ENCODE measurements at places on chromosomes 7 and 10.

DNA sequence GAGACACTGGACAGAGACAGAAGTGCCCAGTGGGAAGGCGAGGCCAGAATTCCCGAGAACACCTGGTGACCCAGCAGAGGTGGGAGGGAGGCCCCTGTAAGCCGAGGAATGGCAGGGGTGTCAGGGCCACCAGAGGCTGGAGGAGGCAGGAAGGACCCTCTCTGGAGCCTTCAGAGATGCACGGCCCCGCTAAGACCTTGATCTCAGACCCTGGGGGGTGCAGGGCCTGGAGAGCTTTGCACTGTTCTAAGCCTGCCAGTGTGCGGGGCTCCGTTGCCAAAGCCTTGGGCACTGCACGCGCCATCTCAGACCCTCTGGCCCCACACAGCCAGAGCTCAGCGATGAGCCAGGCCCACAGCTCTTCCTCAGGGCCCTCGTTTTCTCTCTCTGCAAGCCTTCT is 557.1 kb downstream of the PTPRN2 start:
- no peak for DNase-seq

- DNase-seq, result peak; percentile 49
Measured at GRCh38 chr10:95388539-95388938, 97.7 kb upstream of the PDLIM1 start.

- DNase-seq, result no peak
Measured at GRCh38 chr10:5355594-5356301, 9.0 kb upstream of the UCN3 start.

DNA sequence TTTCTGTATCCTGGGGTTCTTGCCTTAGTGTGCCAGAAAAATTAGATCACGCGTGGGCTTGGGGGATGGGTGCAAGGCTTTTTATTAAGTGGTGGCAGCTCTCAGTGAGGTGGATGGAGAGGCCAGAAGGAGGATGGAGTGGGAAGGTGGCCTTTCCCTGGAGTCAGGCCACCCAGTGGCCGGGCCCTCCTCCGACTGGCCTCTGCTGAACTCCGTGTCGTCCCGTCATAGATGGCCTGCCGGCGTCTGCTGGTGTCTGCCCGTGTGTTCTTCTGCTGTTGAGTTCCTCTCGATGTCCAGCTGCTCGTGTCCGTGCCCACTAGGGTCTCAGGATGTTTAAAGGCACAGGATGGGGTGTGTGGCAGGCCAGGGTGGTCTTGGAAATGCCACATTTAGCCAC is 4.0 kb upstream of the ZNF746 start:
- no peak for DNase-seq

- DNase-seq, result no peak
Measured at GRCh38 chr7:38294926-38295325, 21.5 kb upstream of the TARP start.

DNA sequence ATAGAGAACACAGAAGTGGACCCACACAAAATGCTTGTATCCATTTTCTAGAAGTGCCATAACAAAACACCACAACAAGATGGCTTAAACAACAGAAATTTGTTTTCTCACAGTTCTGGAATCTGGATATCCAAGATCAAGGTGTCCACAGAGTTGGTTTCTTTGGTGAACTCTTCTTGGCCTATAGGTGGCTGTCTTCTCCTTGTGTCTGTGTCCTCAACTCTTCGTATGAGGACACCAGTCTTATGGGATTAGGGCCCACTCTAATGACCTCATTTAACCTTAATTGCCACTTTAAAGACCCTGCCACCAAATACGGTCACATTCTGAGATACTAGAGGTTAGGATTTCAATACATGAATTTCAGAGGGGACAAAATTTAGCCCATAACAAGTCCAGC is 30.8 kb upstream of the C10orf71 start:
- DNase-seq, result no peak

DNA sequence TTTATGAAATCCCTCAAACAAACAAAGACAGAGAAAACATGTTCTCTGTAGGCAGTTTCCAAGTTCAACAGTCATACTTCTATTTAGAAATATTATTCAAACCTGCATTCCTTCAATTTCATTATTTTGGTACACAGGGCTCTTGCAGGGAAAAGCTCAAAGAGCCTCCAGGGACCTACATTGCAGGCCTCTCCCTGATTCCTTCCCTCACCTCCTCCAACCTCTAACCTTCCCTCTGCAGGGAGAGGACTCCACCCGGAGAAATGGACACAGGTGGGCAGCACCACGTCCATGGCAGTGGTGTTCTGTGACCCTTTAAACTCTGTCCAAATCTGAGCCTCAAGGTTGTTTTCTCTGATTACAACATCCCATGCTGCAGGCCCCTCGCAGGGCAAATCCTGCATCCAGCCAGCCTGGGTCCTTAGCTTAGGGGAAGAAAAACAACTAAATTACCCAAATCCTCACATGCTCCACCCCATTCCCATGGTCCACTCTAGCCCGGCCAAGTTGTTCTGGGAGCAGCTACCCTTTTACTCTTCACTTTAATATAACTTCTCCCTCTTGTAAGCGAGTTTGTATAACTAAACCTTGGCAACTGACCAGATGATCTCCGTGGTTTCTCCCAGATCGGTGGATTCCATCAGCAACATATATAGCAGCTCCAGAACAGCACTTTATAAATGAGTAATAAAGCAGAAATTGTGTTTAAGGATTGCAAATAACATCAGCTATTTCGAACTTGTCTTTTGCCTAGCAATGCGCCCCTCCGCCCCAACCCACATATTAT is 129.8 kb downstream of the CUBN start:
- no peak for DNase-seq

- DNase-seq, result no peak
Measured at GRCh38 chr7:22586786-22587140, 86.8 kb upstream of the STEAP1B start.

GRCh38 chr7:55149001-55149400 is 130.2 kb downstream of the EGFR start:
- DNase-seq, result no peak

- DNase-seq, result peak; percentile 17
Measured at GRCh38 chr7:99267841-99268576, 4.6 kb upstream of the MYH16 start.

DNA sequence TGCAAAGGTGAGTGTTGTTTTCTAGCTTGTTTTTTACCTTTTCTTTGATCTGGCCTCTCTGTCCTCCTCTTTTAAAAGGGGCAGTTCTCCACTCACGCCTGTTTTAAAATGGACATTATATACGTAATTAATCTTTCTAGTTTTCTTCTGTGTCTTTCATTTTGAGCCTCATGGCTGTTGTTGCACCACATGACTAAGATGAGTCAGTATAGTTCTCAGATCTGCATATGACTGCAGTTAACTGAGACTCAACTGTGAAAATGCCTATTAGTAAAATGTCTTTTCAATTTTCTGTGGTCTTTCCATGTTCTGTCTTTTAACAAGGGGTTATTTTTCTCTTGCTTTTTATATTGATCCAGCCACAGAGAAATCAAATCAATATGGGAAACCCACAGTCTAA is 296.1 kb downstream of the CDK14 start:
- DNase-seq, result no peak

DNA sequence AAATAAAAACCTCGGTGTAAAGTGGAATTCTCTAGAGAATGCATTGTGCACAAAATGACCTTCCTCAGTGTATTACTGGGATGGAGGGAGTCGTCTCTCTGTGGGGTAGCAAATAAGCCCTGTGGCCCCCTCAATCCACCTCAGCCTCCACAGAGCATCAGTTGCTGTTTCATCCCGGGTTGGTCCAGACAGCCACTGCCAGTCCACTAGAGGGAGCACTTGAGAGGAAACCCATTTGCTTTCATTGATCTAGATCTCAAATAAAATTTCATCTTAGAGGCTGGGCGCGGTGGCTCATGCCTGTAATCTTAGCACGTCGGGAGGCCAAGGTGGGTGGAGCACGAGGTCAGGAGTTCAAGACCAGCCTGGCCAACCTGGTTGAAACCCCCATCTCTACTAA is 1128.7 kb downstream of the CNTNAP2 start:
- DNase-seq, result no peak

DNA sequence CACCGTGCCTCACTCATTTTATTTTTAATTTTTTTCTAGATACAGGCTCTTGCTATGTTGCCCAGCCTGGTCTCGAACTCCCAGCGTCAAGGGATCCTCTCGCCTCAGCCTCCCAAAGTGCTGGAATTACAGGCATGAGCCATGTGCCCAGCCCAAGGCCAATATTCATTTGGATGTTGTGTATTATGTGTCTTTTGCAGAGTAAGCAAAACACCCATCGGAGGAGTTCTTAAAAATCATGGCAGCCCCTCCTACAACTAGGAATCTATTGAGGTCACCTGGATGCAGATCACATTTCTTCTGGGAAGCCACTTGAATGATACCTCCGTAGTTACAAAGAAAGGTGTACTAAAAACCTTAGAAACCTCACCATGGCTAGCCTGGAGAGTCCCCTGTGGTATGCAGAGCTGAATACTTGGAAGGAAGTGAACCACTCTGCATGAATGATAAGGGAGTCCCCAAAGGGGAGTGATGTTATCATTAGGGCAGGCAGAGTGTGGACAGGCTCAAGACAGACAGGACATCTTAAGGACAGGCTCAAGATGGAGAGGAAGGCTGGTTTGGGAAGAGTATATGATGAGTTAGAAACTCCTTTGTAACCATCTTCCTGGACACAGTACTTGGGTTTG is 185.7 kb downstream of the TAX1BP1 start:
- no peak for DNase-seq

DNA sequence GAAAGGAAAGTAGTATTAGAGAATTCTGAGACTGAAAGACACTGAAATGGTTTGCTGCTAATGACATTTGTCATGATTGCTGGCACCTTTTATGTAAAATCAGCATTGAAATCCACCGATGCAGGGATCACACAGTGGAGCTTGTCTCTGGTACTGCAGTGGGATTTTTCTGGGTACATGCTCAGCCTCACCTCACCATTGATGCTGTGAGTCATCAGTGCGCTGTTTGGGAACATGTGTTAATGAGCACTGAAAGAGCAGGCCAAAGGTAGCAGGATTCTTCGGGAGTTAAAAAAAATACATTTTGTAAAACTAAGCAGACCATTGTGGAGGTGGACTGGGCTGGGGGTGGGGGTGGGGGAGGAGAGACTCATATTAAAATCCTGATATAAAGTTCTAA is 174.9 kb downstream of the CREB5 start:
- DNase-seq, result no peak

DNA sequence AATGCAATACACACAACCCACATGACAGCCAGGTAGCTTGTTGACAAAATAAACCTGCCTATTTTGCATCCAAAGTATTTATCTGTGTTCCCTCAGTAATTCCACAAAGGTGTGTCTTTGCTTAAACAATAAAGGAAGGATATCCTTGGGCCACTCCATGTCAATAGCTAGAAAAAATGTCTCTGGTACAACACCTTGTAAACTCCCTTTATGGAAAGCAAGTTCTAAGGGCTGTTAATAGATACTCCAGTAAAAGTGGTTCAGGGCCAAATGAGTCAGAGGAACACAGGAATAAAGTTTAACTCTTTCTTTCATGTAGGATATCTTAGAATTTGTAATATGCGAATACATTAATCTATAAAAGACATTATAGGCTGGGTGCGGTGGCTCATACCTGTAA is 96.9 kb upstream of the LRRTM3 start:
- DNase-seq, result no peak

- no peak for DNase-seq
Measured at GRCh38 chr7:66905689-66906088, 15.3 kb upstream of the TMEM248 start.

- DNase-seq, result no peak
Measured at GRCh38 chr7:106820321-106821217, 44.5 kb upstream of the PIK3CG start.

- DNase-seq, result no peak
Measured at GRCh38 chr7:29896685-29897411, 90.5 kb downstream of the WIPF3 start.

DNA sequence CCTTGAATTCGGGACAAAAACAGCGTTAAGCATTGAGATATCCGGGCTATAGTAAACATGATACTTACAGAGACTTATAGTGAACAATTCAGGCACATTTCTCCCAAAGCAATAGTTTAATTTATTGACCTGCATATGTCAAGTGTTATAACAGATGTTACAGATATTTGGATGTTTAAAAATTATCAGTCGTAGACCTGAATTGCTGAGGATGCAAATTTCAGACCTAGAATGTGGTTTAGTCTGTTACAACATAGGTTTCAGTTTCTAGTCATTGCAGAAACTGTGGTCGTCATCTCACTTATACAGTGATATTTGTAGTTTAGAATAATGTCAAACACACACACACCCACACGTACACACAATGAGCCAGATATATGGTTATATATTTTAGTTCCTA is 85.2 kb downstream of the VTI1A start:
- DNase-seq, result no peak

- no peak for DNase-seq
Measured at GRCh38 chr7:152865011-152865410, 105.5 kb downstream of the ACTR3B start.

GRCh38 chr10:89073719-89074118 is 83.1 kb downstream of the FAS start:
- DNase-seq, result no peak

- no peak for DNase-seq
Measured at GRCh38 chr10:21507150-21507549, 18.3 kb downstream of the SKIDA1 start.

DNA sequence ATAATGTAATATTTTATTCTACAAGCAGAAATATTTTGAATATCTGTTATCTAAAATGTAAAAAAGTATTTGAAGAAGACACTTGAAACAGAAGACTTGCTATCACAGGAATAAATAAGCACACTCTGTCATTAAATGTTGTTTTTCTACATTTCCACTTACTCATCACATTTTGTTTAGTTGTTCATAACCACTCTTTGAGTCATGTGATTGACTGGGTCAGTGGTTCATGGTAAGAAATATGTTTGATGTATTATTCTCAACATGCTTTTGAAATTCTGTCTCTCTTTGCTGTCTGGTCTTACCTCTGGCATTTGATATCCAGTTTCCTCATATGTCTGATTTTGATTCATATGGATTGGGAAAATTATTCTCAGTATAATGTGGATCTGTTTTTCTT is 171.8 kb downstream of the SUGCT start:
- no peak for DNase-seq

DNA sequence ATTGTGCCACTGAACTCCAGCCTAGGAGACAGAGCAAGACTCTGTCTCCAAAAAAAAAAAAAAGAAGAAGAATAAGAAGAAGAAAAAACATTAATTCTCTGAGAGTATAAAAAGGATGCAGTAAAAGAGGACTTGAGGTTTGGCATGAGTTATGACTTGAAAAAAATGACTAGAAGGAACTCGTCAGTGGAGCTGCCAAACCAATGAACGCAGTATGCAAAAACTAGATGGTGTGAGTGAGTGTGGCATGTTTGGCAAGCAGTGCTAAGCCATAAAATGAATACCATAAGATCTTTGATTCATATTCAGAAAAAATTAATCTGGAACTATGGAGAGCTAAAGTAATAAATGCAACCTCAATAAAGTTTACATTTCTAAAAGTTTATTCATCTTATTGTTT is 68.6 kb upstream of the MEOX2 start:
- no peak for DNase-seq

GRCh38 chr10:122551450-122551849 is 9.1 kb upstream of the DMBT1 start:
- no peak for DNase-seq

DNA sequence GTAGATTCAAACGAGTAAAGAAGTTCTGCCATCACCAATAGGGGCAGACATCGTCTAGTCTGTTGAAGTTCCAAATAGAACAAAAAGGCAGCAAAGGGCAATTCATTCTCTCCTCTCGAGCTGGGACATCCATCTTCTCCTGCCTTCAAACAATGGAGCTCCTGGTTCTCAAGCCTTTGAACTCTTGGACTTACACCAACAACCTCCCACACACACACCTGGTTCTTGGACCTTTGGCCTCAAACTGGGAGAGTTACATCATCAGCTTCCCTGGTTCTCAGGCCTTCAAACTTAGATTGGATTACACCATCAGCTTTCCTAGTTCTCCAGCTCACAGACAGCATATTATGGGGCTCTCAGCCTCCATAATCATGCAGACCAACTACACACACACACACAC is 9.8 kb upstream of the GIMAP5 start:
- no peak for DNase-seq

All from C1 segment of cervical spinal cord (tissue), 14 donors.